ENCODE measurements at places on chromosomes 6 and 20.

DNA sequence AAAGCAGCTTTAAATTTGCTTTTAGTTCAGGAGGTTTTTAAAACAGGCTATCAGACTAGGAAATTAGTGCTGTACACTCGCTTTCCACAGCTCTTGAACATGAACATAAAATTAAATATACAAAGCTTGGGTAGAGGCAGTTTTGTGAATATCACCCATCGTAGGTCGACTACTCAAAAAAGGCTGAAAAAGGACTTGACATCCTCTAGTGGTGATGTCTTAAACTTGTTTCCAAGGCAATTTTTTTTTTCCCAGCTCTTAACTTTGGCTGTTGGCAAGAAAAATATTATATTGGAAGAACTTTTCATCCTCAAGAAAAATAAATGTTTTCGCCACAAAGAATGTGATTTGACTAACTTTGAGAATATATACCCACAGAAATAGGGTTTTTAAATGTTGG, 2.9 kb downstream of the MAP7 start:
- no peak for DNase-seq

- no peak for DNase-seq
Measured at GRCh38 chr6:108580646-108581045, 19.9 kb downstream of the FOXO3 start.

DNA sequence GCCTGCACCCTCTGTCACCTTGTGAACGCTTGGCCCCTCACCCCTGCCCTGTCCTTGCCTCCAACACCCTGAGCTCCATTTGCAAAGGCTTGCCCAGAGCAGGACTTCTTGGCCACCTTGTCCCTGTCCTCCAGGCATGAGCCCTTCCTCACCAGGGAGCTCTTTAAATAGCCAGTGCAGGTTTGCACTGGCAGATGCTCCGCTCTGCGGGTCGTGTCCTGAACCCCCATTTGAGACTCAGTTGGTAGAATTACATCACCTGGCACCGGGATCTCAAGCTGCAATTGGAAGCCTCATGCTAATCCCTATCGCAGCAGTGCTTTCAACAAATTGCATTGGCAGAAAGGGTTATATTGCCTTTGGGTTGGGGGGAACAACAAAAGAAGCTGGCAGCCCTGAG, 85.9 kb downstream of the TRMT6 start:
- no peak for DNase-seq

DNA sequence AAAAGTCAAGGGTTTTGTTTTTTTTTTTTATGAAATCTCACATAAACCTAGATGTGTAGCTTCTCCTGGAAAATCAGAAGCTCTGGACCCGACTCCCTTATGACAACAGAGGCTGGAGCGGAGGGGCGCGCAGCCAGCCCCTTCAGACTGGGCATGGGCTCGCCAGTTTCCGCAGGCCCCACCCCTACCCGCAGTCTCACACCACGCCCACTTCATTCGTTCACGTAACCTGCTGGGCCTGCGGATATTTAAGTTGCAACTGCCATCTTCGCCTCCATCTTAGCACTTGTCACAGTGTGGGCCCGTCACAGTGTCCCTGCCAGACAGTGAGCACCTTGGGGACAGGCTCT, 111.7 kb upstream of the PTPN1 start:
- no peak for DNase-seq

GRCh38 chr6:72411872-72412708, 209.8 kb upstream of the KCNQ5 start:
- DNase-seq, result peak; percentile 20

- no peak for DNase-seq
Measured at GRCh38 chr6:158048589-158048988, 66.9 kb downstream of the SYNJ2 start.

GRCh38 chr20:9615766-9616454, 101.5 kb downstream of the LAMP5 start:
- DNase-seq, result no peak

DNA sequence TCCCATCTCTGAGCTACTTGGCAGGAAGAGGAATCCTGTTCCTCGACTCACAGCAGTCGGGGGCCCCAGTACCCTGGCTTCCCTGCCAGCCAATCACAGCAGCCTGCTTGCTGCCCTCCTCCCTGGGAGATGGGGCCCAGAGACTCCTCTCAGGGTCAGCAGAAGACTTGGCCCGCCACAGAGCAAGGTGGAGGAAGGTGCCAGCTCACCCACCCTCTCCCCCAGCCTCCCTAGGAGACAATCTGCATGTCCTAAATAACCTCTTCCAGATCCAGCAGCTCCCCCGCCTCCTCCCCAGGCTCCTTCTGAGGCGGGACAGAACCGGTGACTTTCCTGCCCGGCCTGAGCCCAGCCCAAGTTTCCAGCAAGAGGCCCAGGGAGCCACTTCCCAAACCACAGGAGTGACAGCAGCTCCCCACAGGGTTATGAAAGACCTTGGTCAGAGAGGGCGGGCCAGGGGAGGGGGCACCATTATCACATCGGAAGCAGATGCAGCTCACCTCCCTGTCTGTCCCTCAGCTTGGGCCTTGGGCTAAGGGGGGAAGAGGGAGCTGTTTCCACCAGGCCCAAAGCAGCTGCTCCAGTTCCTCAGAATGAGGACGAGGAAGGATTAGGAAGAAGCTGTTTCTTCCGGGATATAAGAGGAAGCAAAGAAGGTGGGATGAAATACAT, 2.3 kb downstream of the CCND3 start:
- DNase-seq, result no peak

- DNase-seq, result no peak
Measured at GRCh38 chr6:21608601-21609000, 15.1 kb downstream of the SOX4 start.

- no peak for DNase-seq
Measured at GRCh38 chr6:139779988-139780774, 405.7 kb upstream of the CITED2 start.

DNA sequence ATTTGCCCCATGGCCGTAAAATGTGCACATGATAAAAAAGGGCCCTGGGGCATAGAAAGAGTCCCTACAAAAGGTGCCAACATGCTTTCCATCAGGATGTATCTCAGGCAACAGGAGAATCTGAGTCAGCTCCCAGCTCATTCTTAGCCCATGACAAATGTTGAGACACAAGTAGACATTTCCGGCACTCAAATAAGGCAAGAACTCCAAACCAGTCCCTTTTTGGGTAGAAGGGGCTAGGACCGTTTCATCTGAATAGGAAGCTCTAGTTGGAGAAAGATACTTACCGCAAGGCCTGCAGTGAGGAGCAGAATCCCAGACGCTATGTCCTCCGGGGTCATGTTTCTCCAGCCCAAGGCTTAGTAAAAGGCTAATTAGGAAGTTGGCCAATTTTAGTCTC, 261.0 kb upstream of the RIN2 start:
- no peak for DNase-seq

DNA sequence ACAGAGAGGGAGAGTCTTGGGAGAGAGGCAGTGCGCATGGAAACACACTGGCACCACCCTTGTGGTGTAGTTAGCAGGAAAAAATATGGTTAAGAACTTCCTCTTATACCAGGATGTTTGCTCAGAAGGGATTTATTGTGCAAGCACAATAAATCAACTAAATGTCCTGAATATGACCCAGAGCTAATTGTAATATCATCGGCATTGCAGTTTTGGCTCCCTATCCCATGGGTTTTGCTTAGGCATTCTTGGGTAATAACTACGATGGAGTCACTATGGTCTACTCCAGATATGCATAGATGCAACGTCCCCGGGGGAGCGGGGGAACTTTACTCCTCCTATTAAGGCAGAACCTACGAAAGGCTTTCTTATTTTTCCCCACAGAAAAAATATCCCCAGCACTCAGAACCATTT, 751.6 kb downstream of the EYS start:
- DNase-seq, result no peak

DNA sequence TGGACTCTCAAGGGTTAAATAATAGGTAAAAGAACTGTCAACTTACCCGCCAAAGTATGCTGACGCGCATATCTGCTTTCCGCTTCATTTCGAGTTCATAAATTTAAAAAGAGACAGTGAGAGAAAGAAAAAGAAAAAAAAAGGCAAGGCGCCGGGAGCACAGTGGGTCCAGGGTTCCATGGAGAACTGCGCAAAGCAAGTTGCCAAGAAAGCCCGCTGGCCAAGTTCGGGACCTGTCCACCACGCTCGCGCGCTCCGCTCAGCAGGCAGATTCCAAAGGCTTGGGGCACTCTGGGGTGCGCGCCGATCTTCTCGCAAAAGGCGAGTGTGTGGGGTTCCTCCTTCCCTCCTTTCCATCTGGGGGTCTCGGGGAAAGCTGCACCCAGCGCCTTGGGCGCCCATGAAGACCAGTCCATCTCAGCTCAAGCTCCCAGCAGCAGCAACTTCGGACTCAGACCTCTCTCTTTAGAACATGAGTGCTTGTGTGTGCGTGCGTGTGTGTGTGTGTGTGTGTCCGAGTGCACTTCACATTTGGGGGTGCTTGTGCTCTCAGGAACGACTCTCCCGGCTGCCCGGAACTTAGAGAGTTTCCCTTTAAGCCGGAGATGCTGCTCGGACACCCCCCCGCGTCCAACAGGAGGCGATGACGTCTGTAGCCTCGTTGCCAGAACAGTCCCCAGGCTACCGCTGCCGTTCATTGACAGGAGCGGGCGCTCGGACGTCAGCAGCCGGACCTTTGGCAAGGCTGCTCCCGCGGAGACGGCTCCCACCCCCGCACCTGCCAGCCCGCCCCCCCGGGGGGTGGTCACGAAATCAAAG, 180.0 kb downstream of the TBXT start:
- peak; percentile 88 for DNase-seq

DNA sequence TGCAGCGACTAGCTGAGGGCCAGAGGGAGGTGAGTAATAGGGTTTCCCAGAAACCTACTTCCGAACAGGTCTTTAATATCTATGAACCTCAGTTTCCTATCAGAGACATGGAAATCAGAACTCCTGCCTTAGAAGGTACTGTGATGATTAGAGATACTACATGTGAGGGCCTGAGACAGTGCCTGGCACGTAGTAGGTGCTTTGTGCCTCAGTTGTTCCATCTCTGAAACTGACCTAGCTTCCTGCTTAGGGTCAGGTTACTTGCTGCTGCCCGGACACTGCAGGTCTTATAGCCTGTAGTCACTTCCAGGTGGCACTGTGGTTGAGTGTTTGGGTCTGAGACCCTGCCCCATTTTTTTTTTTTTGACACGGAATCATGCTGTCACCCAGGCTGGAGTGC, 20.9 kb downstream of the RAB44 start:
- no peak for DNase-seq

DNA sequence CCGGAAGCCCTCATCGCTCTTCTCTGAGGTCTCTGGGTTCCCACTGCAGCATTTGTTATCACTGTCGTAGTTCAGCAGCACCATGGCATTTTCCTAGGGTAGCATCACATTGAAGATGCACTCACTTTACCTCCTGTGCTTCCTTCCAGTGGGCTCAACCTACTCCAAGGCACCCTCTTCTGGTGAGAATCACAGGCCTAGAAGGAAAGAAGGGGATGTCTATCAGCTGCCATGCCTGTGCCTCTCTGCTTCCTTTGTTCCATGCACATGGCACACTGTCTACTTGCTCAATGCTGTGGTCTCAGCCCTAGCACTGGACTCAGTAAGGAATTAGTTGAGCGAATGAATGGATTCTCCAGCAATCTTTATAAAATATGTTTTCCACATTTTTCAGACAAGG, 22.6 kb downstream of the CST4 start:
- no peak for DNase-seq

DNA sequence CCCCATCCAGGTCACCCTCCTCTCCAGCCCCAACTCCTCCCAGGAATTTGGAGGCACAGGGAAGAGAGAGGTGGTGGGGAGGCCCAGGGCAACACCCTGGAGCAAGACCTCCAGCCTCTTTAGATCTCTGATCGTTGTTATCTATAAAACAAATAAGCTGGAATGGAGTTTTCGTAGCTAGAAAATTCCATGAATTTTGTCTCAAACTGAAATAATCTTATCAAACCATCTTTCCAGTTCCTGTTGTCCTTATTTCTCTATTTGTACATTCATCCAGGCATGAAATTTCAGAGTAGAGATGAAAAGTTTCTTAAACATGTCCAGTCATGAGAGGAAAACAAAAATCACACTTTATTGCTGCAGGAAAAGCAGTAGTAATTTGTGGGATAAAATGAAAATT, 6.2 kb upstream of the SLC4A11 start:
- no peak for DNase-seq

- DNase-seq, result peak; percentile 21
Measured at GRCh38 chr6:142692942-142693341, 252.0 kb downstream of the HIVEP2 start.

GRCh38 chr20:9705722-9706476, 133.0 kb downstream of the PAK5 start:
- no peak for DNase-seq

DNA sequence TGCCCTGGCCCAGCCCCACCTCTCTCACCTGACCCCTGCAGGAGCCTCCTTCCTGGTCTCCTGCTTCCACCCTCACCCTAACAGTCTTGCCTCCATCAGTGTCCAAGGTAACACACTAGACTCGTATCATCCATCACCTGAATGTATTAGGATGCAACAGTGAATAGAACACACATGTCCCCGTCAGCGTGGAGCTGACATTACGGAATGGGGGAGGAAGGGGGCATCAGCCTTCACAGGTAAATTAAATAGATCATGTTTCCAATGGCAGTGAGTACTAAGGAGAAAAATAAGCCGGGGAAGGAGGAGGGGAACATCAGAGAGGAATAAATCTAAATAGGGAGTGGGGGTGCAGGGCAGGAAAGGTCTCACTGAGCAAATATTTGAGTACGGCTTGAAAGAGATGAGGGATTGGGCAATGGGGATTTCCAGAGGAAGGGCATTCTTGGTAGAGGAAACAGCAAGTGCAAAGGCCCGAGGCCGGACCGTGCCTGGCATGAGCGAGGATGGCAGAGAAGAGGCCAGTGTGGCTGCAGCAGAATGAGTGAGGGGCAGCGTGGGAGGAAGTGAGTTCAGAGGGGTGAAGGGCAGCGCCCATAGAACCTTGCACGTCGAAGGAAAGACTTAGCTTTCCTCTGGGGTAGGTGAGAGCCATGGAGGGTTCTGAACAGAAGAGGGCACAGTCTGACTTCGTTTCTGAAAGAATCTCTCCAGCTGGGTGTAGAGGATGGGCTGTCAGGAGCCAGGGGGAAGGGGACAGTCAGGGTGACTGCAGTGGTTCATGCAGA, 110.1 kb upstream of the PTPN1 start:
- no peak for DNase-seq

- no peak for DNase-seq
Measured at GRCh38 chr6:28802417-28803336, 121.1 kb downstream of the TRIM27 start.

DNA sequence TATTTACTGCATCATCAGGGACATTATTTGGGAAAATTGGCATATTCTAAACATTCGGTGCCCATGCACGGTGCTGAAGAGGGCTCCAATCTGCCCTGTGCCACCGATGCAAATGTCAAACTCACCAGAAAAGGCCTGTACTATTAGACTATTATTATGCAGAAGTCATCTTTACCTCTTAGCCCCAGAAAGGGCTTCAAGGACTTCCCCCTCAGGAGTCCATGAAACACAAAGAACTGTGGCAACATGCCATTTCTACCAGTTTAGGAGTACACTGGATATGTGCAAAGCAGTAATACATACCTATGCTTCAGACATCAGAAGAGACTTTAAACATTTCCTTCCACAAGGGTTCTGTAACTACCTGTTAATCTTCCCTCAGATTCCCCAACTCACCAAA, 8.6 kb downstream of the DIDO1 start:
- no peak for DNase-seq
